ENCODE measurements at places on chromosomes 11 and 22.

DNA sequence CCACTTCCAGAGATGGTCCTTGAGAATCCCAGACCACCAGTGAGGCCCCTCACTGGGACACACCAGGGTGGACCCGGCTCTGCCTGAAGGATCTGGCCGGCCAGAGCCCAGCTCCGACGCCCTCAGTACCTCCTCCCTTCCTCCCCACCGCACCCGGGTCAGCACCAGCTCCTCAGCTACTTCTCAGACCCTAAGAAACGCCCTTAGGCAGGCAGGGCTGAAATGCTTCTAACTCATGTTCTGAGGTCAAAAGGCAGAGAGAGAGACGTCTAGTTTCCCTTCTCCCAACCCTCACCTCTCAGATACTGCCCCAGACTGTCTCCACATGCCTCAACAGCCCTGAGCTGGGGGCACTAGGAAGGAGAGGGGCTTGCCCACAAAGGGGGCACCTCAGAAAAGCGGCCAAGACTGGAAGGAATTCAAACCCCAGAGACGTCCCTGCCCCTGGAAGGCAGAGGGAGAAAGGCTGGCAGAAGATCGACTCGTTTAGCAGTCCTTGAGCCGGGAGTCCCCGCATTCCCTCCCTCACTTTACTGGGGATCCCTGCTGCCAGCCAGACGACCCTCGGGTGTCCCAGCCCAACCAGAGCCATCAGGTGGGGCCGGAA is 539 bp downstream of the USH1C start:
- no peak for DNase-seq

GRCh38 chr11:66071381-66071801 is 1.3 kb downstream of the PACS1 start:
- DNase-seq, result no peak

DNA sequence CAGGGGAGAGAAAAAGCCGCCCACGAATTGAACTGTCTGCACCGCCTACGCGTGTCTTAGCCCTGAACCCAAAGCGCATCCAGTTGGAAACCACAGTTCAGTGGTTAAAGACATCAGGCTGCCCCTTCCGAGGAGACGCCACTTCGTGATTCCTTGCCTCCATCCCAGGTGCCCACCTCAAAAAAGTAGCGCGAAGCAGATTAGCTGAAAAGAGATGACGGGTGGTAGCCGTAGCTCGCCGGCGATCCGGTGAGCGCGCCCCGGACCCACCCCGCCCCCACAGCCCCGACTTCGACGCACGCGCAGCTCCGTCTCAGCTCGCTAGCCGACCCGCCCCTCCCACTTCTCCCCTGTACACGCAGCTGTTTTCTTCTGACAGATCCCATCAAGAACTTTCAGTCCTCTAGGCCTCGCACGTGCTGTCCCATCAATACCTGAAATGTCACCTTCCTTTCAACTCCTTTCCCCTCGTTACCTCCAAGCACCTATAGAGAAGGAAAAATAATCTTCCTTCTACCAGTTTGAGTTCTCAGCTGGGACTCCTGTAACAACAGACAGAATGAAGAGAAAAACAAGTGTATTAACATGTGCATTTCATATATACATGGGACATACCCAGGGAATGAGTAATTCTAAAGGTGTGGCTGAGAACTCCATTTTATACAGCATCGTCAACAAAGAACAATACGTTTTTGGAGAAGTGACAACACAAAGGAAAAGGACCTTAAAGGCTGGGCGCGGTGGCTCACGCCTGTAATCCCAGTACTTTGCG is 49.5 kb downstream of the OR4D9 start:
- peak; percentile 65 for DNase-seq

GRCh38 chr11:72730737-72731136 is 21.5 kb downstream of the ARAP1 start:
- DNase-seq, result no peak

- no peak for DNase-seq
Observed at GRCh38 chr11:117535201-117535849, 207.7 kb downstream of the CEP164 start.

- no peak for DNase-seq
Observed at GRCh38 chr11:13713982-13714381, 45.5 kb downstream of the FAR1 start.

DNA sequence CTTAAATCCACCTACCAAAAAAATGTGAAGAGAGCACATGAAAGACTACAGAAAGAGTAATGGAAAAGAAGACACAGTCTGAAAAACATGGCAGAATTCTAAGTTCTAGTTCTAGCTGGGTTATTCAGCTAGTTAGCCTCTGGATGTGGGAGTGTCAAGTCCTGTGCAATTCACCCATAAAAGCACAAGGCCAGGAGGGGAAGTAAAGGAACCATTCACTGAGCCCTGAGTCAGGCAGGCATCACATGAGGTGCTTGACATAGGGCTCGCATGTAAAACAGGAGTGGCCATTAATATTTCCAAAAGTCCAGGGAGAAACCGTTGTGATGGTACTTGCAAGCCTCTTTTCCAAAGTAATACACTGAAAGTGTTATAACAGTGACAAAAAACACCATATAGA is 103.7 kb downstream of the GAB2 start:
- no peak for DNase-seq

- no peak for DNase-seq
Observed at GRCh38 chr11:107677924-107678631, 33.8 kb downstream of the SLN start.

DNA sequence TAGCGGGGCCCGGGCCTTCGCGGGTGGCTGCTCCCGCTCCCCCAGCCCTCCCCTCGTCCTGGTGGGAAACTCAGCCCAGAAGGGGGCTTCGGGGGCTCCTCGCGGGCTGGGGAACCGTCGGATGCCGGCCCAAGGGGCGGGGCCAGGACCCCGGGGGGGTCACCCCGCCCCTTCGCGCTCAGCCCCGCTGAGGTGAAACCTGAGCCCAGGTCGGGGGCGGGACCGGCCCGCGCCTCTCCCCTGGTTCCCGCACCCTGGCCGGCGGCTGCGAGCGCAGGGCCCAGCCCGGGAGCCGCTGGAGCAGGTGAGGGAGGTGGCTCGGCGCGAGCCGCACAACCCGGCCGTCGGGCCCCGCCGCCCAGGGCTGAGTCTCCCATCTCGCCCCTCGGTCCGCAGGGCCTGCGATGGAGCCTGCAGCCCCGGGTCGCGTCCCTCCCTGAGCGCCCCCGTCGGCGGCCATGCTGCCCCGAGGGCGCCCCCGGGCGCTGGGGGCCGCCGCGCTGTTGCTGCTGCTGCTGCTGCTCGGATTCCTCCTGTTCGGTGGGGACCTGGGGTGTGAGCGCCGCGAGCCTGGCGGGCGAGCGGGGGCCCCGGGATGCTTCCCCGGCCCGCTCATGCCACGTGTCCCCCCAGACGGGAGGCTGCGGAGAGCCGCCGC is at the start of gene LARGE2:
LARGE2 (plus strand) TSS at position 232 of the 658 bp plus-strand sequence; CDS start at position 459, 227 bp downstream.
- peak; percentile 26 for DNase-seq

DNA sequence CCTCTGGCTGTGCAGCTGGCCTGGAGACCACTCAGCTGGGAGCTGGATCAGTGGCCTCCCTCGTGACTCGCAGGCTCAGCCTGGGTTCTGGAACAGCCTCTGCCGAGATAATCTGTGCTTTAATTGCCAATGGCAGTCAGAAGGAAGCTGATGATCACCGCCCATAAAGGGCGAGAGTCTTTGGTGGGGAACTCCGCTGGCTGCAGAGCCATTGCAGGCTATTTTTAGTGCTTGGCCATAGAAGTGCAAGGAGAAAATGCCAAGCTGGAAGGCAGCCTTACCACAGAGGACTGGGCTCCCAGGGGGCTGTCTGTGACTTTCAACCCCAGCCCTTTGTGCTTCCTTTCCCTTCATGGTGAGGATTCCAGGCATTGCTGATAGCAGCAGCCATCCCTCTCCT is 62.2 kb upstream of the TENM4 start:
- DNase-seq, result no peak

DNA sequence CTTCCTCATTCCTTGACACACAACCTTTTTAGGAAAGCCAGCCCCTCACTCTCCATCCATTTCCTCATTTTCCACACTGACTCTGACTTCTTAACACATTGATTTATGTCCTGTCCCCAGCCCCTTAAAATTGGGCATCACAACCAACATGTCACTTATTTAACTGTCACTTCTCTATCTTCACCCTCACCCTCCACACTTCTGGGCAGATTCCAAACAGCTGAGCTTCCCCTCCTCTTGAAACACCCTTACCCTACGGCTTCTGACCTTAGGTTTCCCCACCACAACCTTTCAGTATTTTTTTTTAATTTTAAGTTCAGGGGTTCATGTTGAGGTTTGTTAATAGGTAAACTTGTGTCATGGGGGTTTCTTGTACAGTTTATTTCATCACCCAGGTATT is 696.3 kb downstream of the DLG2 start:
- no peak for DNase-seq

DNA sequence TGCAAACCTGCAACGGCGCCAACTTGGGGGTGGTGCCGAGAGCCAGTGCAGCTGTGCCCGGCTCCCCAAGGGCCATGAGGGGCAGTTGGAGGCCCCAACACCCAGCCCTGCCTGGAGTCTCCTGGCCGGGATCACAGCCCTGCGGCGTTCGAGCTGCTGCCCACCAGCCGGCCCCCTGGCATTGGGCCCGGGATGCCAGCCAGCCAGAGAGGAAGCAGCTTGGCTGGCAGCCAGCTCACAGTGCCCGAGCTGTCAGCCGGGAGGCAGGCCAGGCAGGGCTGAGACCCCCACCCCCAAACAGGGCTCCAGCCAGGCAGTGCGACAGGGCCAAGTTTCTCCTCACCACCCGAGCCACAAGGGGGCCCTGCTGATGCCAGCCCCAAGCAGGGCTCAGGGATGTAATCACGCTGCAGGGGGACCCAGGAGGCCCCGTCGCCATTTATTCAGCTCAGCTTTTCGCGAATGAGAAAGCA is 26.0 kb upstream of the TCF20 start:
- no peak for DNase-seq

- DNase-seq, result no peak
Observed at GRCh38 chr11:100841711-100842407, 154.8 kb downstream of the ARHGAP42 start.

DNA sequence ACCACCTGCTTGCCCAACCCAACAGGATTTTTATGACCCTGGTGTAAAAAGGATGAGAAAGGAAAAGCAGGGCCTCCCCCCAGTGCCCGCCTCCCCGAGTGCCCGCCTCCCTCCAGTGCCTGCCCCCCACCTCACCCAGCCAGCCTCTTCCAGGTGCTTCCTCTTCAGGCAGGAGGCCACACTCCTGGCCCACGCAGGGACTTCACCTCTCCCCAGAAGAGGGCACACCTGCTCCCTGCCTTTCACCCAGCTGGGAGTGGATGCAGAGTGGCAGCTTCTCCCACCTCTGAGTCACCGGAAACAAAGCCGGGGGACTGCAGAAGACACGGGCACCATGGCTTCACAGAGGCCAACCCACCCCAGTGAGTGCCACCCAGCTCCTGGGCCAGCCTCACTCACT is 16.1 kb downstream of the CPT1A start:
- DNase-seq, result no peak

DNA sequence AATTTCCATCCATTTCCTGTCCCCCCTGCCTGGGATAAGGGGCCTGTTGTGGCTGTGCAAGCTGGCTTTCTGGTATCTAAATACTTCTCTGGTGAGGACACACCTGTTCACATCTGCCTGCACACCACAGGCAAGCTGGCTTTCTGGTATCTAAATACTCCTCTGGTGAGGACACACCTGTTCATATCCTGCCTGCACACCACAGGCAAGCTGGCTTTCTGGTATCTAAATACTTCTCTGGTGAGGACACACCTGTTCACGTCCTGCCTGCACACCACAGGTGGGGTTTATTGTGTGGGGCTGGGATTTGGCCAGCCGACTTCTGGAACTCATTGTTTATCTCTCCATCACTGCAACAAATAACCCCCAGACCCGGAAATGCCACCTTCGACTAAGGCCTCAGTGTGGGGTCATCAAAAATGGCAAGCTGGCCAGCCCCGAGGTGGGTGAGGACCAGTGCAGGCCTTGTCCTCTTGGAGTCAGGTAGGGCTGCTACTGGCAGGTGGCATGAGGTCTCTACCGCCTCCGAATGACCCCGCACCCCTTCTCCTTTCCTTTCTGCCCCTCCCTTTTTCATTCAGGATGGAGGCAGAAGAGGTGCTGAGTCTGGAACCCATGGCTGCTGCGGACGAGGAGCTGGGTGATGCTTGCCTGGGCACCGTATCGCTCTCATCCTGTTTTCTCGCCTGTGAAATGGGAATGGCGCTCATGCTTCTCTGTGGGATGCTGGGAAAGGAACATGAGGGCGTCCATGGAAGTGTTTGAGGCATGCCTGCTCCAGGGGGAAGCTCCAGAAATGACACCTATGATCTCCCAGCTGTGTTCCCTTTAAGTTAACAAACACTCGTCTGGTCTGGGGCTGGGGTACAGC is 43.5 kb upstream of the MYEOV start:
- DNase-seq, result no peak

DNA sequence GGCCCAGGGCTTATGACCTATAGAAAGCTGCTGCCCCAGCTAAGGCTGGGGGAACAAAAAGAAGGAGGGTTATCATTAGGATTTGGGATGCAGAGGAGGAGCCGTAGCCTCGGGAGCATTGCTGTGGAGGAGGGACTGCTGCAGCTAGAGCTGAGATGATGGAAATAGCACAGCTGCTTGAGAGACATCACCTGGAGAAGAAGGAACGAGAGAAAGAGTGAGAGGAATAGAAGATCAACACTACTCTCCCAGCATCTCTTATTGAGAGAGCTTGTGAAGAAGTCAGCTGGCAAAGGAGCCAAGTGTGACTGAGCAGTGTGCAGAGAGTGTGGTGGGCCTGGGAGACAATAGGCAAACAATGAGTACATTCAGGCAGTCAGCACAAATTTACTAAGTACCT is 100.7 kb upstream of the PLET1 start:
- no peak for DNase-seq

DNA sequence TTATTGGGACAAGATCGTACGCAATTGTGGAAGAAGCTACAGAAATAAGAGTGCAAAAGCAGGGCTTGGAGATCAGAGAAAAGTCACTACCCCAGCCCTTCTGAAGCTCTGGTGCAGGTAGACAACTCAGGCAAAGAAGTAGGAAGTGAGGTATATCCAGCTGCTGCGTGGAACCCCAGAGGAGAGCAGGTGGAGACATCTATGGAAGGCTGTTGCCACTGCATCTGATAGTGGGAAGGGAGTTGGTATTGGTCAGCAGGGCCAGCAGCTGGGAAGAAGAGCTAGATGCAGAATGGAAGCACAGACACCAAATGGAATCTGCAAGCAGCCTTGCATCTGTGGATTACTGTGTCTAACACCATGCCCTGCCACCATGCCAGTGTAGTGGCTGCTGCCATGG is 165.1 kb downstream of the WNT11 start:
- DNase-seq, result no peak

GRCh38 chr11:77435972-77436371 is 37.9 kb downstream of the PAK1 start:
- DNase-seq, result no peak

- DNase-seq, result no peak
Observed at GRCh38 chr11:112784323-112785073, 176.7 kb upstream of the NCAM1 start.

- no peak for DNase-seq
Observed at GRCh38 chr11:44695169-44695833, 31.5 kb upstream of the TSPAN18 start.

DNA sequence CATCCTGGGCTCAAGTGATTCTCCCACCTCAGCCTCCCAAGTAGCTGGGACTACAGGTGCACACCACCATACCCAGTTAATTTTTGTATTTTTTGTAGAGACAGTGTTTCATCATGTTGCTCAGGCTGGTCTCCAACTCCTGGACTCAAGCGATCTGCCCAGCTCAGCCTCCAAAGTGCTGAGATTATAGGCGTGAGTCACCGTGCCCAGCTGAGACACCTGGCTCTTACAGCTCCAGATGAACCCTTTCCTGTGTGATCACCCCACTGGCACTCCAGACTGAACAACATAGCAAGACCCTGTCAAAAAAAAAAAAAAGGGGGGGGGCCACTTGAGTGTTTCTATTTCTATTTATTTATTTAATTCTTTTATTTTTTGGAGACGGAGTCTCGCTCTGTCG is 1.0 kb upstream of the ADSL start:
- peak; percentile 49 for DNase-seq
